SIG-M5 (cell line): ENCODE measurements at places on chromosomes 4 and X.

DNA sequence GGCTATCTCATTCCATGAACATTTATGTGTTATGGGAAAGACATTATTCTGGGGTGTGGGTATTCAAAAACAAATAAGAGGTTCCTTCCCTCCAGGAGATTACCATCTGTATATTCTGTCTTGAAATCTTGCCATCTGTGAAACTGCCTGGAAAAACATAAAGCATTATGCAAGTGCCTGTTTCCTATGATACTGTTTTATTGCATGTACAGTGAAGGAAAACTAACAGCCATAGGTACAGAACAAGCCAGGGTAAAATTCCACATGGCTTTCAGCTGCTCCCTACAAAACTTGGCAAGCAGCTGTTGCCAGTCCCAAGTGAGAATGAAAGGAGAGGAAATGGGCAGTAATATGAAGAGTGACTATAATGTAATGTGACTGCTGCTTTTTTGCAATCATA is 136.0 kb downstream of the GUCY2F start:
- DNase-seq = no peak

DNA sequence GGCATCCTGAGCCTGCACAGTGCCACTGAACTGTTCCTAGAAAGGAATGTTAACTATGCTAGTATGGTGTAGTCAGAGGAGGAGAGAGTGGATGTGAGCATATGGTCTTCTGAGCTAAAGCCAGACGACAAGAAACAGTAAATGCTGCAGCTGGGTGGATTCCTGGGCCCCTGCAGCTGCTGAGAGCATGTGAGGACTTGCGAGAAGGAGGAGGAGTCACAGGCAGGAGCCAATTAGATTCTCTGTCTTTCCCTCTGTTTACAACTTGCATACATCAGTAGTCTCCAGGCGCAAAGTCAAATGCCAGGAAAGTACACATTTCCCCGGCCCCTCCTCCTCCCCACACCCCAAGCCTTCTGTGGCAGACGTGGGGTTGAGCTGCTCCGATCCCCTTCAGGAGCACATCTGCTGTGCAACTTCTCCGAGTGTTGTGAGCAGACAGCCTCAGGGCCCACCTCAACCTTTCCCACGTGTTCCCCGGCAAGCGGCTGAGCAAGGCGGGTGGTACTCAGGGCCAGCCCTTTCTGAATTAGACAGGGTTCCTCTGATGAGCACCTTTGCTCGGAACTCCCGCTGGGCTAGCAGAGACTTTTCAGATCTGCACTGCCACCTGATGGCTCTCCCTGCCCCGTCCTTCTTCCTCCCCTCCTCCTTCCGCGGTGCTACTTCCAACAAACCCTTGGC is 108.7 kb upstream of the ATP6AP2 start:
- DNase-seq = no peak

- DNase-seq = no peak
Observed at GRCh38 chr4:163048447-163048846, 118.2 kb downstream of the NAF1 start.

DNA sequence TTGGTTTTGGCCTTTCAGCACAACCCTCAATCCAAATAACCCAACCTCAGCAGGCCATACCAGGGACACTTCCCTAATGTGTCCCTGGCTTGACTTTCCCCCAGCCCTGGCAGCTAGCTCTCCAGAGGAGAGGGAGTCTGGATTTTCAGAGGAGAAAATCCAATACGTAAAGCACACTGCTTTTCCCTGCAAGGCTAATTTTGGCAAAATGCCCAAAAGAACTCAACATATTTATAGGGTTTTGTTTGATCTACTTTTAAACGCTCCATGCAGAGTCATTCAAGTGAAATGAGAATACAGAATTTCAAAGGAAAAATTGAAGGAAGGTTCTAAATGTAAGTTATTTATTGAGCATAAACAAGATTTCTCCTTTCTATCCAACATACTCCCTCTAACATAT is 167.2 kb downstream of the SH3KBP1 start:
- no peak for DNase-seq

DNA sequence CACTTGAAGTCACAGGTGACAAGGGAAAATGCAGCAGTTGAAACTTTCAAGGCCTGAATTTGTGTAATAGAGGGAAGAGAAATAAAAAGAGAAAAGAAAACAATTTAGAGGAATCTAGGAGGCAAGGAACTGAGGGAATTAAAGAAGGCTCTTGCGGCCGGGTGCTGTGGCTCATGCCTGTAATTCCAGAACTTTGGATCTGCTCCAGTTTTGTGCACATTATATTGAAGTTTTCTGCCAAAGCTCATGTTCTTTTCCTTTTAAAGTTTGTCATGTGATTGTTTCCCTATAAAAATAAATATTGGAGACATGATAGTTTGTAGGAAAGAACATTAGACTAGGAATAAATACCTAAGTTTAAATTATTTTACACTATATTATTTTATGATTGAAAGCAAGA is 433.9 kb upstream of the CPEB2 start:
- DNase-seq = no peak

GRCh38 chr4:1746265-1746691 is 25.0 kb downstream of the TACC3 start:
- DNase-seq = no peak

DNA sequence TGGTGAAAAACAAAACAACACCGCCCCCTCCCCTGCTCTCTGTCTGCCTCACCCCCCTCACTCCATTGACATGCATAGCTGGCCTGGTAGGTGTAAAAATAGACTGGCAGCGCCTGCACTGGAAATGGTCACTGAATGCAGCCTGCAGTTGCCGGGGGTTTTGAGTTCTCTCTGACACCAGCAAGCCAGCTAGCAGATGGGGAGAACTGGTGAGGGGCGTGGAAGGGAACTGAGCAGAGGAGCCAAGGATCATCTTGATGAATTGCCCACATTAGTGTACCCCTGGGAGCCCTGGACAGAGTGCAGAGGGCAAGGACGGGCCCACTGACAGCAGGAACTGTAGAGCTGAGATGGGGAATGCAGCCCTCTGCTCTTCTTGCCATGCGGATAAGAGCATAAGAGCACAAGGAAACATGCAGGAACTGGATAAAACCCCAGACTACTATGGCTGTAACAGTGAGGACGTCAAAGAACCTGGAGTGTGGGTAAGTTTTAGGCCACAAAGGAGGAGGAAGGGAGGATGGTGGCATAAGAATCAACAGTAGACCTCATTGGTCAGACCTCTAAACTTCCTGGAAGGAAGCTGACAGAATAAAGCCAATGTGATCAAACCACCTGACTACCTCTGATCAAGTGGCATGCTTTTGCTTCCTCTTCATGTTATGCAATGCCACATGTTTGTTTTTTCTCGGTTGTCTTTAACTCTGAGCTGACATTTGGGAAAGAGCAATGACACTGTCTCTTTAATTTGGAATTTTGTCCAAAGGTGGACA is 96.3 kb downstream of the ANK2 start:
- no peak for DNase-seq

DNA sequence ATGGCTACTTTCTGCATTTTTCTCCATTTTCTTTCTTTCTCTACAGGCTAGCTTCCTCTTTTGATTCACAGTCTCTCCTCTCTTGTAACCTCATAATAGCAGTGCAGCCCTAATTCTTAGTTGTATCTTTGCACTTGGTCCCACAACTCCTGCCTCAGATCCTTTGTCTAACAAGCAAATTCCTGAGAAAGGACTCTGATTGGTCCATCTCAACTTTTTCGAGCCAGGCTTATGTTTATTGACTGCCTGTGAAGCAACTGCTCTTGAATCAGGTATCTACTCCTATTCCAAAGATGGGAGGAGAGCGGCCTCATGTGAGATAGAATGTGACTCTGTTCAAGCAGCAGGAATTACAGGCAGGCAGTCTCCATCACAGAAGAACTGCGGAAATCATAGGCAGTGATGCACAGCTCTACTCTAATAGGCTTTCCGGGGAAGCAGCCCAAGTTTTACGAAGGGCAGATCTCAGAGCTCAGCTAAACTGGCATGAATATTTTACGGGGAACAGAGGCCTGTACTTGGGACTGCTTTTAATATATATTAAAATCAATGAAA is 123.5 kb downstream of the GABRB1 start:
- no peak for DNase-seq

GRCh38 chr4:130053723-130054122 is 957.8 kb downstream of the C4orf33 start:
- DNase-seq = no peak

DNA sequence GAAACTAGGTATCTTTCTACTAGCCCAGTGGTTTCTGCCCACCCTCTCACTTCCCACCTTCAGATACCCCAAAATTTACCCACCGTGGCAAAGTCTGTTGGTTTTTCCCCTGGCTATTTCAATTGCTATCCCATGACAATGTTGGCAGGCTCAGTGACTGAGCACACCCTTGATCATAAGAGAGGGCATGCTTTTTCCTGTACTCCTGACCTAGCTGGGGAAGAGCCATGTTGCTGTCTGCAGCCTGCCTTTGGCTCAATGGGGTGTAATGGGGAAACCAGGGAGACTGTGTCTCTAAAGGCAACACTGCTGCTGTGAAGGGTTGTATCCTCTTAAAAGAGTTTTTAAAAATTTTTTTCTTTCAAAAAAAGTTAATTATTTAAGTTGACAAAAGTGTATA is 90.4 kb upstream of the CITED1 start:
- no peak for DNase-seq

- no peak for DNase-seq
Observed at GRCh38 chrX:16920075-16920474, 26.4 kb upstream of the REPS2 start.

DNA sequence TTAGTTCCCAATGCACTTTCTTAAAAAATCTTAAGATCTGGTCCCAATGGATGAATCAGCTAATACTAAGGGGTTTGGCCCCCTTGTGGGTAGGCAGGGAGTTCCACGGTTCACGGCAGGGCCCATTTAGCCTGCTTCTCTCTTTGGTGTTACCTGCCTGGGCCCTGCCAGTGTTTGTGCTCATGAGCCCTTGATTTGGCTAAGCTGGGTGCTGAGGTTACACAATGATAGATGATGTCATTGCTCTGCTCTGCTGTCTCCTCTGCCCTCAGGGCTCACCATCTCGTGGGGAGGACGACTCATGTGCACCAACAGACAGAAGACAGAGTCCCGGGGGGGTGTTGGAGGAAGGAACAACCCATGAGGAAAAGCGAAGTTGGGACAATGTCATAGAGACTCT is 24.4 kb downstream of the RTL5 start:
- no peak for DNase-seq
